ENCODE measurements at places on chromosomes 7 and 10. TPM values are rescaled to one million over a fixed set of nuclear protein-coding genes. Genes with fewer than 3 reads are reported as not detected.

GRCh38 chr7:144784943-144785342 lies 50.9 kb downstream of the TPK1 start:
- no peak overlapping the region for H3K27ac ChIP-seq
- no peak overlapping the region for H3K4me3 ChIP-seq
- H3K4me1 ChIP-seq = no peaks in the 10 kb centered on the region
- no peak for DNase-seq
- H3K36me3 ChIP-seq = no peaks in the 10 kb centered on the region

DNA sequence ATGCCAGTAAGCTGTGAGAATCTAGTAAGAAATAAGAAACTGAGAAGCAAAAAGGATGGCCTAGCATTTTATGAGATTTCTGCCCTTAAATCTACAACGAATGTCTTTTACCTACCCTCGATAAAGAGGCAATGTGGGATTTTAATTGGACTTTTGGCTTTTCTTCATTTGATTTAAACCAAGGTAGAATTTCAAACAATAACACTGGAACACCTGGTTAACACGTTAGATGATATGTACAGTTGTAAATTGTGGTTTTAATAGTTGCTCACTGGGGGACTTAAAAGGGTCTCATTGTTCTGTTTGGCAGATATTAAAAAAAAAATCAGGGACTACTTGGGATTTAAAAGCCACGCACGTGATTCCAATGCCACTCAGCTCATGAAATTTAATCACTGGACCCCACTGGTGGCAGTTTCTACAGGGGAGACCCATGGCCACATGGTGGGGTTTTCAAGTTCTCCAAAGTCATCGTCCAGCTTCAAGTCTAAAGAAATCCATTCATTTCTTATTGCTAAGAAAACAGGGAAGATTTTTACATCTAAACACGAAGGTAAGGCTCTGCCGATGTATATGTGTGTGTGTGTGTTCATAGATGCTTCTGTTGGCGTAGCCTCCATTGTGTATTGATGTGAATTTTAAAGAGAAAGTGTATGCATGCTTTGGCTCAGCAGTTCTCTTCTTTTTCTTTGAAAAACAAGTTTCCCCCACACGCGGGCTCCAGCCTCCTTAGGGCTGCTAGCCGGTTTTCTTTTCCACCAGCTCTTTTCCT lies 588.6 kb upstream of the MKI67 start:
- no peak for DNase-seq
- H3K4me3 ChIP-seq = no peak overlapping the region
- H3K27ac ChIP-seq = no peak overlapping the region
- H3K36me3 ChIP-seq = no peaks in the 10 kb centered on the region
- H3K27me3 ChIP-seq = no peaks in the 10 kb centered on the region

Gene TET1
- total RNA-seq = 3.3 TPM

- peaks cover 11% of the 10 kb centered on the region for H3K4me1 ChIP-seq
- no peak overlapping the region for H3K4me3 ChIP-seq
- no peak for DNase-seq
- H3K36me3 ChIP-seq = no peaks in the 10 kb centered on the region
Measured at GRCh38 chr7:95469848-95470247, 15.9 kb upstream of the ASB4 start.

- DNase-seq = peak; percentile 73
- H3K36me3 ChIP-seq = peaks cover 7% of the 10 kb centered on the region
- H3K27ac ChIP-seq = no peak overlapping the region
- no peaks in the 10 kb centered on the region for H3K27me3 ChIP-seq
- H3K4me3 ChIP-seq = no peak overlapping the region
Measured at GRCh38 chr7:131040467-131040932, 287.2 kb upstream of the MKLN1 start.

Gene TDRD1
- not detected for total RNA-seq

GRCh38 chr7:128017862-128018845 lies 13.1 kb downstream of the LRRC4 start:
- no peaks in the 10 kb centered on the region for H3K4me1 ChIP-seq
- H3K36me3 ChIP-seq = peaks cover 9% of the 10 kb centered on the region
- no peak overlapping the region for H3K27ac ChIP-seq
- H3K27me3 ChIP-seq = no peaks in the 10 kb centered on the region
- DNase-seq = no peak

DNA sequence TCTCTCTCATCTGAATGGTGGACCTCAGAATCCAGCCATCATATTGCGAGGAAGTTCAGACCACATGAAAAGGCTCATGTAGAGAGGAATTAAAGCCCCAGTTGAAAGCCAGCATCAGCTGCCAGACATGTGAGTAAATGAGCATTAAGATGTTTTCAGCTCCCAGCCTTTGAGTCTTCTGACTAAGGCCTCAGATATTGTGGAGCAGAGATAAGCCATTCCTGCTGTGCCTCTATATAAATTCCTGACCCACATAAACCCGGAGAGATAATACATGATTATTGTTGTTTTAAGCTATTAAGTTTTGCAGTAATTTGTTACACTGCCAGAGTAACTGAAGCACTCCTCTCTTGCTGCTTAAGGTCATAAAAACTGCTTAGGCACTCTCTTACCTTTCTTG lies 14.6 kb downstream of the FAM149B1 start:
- H3K4me3 ChIP-seq = no peak overlapping the region
- DNase-seq = no peak
- H3K36me3 ChIP-seq = peaks cover 21% of the 10 kb centered on the region
- no peaks in the 10 kb centered on the region for H3K4me1 ChIP-seq

Gene EIF4EBP2
- 60.8 TPM for total RNA-seq

DNA sequence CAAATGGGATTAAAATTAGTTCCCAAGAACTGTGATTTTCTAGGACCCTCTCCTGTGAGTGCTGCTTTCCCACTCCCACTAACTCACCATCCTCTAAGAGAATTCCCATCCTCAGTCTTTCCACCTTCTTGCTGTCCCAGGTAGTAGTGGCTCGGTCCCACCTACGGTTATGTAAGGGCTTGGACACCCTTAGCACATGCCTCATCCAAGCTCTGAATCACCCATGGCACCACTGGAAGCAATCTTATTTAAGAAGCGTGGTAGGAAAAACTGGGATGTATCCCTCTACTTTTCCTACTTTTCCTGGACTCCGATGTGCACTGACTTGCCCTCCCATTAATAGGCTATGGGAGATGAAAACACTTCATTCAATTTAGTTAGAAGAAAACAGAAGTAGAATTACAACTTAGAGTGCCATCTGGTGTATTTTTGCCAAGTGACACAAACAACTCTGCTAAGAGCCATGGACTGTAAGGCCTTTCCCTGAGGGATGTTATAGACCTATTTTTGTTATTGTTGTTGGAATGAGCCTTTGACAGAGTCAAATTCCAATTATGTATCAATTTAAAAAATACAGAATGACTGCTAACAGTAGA lies 13.7 kb upstream of the ANKRD22 start:
- H3K4me3 ChIP-seq = no peak overlapping the region
- peaks cover 2% of the 10 kb centered on the region for H3K4me1 ChIP-seq
- no peak overlapping the region for H3K27ac ChIP-seq

DNA sequence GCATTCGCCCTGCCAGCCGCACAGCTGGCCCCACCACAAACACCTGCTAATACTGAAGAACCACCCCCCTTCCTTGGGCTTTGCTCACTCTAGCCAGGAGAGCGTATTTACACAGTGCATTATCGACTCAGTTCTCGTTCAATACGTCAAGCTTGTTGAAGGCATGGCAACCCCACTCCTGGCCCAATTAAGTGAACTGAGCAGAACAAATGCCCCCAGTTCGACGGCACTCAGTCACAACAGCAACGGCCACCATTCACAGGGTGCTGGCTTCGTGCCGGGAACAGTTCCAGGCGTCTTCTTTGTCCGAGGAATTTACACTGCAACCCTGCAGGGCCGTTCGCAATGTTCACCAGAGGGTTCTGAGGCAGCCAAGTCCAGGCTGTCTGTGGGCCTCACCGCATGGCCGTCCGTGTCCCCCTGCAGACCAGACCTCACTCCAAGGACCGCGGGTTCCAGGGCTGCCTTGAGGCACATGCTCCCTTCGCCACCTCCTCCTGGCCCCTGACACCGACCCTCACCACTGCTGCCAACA lies 175.3 kb downstream of the DIP2C start:
- no peak overlapping the region for H3K27ac ChIP-seq
- peaks cover 11% of the 10 kb centered on the region for H3K4me1 ChIP-seq
- no peak for DNase-seq

DNA sequence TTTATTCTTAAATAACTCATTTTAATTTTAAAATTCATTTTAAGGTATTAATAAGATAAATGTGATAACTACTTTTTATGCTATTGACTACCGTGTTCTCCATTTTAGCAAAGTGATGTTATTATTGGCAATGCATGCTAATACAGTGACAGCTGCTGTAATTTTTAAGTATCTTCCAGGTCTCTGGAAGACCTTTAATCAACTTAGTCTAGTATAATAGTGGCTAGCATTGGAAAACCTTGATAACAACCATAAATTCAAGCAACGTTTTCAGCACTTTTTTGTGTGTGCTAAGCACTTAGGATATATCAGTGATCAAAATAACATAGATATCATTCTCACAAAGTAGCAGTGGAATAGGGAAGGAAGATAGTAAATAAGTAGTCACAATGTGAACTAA lies 230.9 kb upstream of the MAGI2 start:
- no peak for DNase-seq
- H3K27me3 ChIP-seq = no peaks in the 10 kb centered on the region
- no peaks in the 10 kb centered on the region for H3K4me1 ChIP-seq
- H3K27ac ChIP-seq = no peak overlapping the region

DNA sequence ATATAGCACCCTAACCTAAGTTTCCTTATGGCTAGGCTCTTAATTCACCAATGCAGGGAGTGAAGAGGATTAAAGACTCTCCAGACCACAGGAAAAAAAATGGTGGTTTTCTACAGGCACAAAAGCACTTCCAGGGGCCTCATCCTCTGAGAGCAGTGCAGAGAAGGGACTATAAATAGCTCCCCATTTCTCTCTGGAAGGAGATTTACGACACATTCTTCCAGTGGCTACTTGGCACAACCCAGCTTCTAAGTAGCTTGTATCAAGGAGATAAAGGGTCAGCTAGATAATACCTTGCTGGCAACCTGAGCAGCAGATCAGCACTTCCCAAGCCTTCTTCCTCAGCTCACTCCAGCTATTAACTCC lies 73.5 kb downstream of the CRPPA start:
- no peak overlapping the region for H3K27ac ChIP-seq
- no peaks in the 10 kb centered on the region for H3K27me3 ChIP-seq
- peaks cover 11% of the 10 kb centered on the region for H3K4me1 ChIP-seq
- H3K4me3 ChIP-seq = no peak overlapping the region

Gene ZNF804B
- not detected for total RNA-seq

Gene LLCFC1
- total RNA-seq = not detected

DNA sequence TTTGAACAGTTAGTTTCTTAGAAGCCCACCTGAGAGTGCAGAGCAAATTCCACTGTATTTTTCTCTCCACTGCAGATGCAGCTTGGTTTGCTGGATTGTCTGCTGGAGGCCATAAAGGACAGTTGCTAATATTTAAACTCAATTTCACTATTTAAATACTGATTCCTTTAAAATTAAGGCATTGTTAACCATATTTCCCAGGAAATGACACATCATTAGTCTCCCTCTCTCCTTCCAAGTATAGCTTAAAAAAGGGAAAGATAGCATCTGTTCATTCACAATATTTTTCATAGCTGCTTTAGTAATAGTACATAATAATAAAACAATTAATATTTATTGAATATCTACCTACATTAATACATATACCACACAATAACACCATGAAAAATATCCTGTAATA lies 252.9 kb downstream of the HGF start:
- H3K36me3 ChIP-seq = no peaks in the 10 kb centered on the region
- no peaks in the 10 kb centered on the region for H3K4me1 ChIP-seq
- H3K4me3 ChIP-seq = no peak overlapping the region
- DNase-seq = no peak

GRCh38 chr7:129089521-129090212 lies 34.8 kb upstream of the TNPO3 start:
- no peak overlapping the region for H3K4me3 ChIP-seq
- peaks cover 2% of the 10 kb centered on the region for H3K27me3 ChIP-seq
- H3K27ac ChIP-seq = no peak overlapping the region
- H3K4me1 ChIP-seq = peaks cover 25% of the 10 kb centered on the region
- DNase-seq = peak; percentile 52

Gene SLC18A3
- total RNA-seq = not detected

GRCh38 chr10:33211106-33211878 lies 123.2 kb downstream of the NRP1 start:
- peak overlapping the region; percentile 56 for H3K27ac ChIP-seq
- H3K27me3 ChIP-seq = no peaks in the 10 kb centered on the region
- H3K4me1 ChIP-seq = peaks cover 10% of the 10 kb centered on the region

GRCh38 chr7:91435381-91436059 lies 171.3 kb downstream of the FZD1 start:
- H3K27me3 ChIP-seq = no peaks in the 10 kb centered on the region
- H3K27ac ChIP-seq = no peak overlapping the region
- no peak overlapping the region for H3K4me3 ChIP-seq
- no peaks in the 10 kb centered on the region for H3K4me1 ChIP-seq

DNA sequence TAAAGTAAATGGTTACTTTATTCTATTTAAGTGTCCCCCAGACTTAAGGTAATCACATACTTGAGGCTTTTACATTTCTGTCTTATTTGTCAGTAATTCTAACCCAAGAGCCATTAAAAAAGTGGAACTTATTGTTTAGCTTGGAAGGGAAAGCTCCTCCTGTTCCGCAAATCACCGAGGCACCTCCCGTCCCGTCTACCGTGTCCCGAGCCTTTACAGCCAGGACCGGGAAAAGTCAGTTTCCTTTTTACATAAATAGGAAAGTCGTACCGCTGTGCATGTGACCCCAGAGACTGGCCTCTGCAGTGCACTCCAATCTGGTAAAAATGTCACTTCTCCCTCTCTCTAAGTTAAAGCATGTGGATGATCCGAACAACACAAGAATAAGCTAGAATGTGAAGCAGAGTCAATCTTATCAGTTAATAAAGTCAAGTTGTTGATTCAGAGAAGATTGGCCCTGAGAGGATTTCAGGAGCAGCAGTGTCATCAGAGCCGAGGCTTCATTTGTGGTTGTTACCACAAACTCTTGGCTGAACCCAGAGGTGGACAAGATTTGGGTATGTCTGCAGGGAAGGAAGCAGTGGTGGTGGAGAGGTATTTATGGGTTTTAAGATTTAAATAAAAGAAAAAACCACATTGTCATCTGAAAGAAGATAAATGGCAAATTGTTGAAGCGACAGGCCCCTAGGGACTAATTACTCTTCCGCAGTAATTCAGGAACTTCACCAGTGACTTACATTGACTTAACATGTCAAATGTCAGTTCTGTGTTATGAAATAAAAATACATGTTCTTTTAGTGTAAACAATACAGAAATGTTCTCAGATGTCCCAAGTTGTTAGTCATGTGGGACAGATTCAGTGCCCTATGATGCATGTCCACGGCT lies 316.6 kb upstream of the ZNF32 start:
- peaks cover 34% of the 10 kb centered on the region for H3K27me3 ChIP-seq
- H3K27ac ChIP-seq = no peak overlapping the region
- no peaks in the 10 kb centered on the region for H3K36me3 ChIP-seq
- DNase-seq = no peak

DNA sequence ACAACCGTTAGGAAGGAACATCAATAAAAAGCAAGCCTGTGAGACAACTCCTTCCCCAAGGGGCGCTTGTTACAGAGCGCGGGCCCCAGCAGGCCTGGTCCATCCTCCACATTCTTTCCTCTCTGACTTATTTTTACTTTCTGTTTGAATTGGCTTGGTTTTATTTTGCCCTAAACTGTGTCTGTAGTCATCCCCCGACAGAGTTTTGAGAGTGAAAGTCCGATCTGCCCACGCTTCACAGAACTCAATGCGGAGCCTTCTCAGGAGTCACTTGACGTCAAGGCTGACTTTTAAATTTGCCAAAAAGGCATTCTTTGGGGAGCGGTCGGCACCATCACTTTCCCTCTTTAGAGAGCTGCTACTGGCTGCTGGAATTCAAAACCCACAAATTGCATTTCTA lies 150.1 kb upstream of the KLF6 start:
- H3K36me3 ChIP-seq = peaks cover 52% of the 10 kb centered on the region
- H3K27me3 ChIP-seq = no peaks in the 10 kb centered on the region
- peak; percentile 72 for DNase-seq
- H3K4me3 ChIP-seq = peak overlapping the region; percentile 51
